Mesendoderm (in vitro differentiated cells): ENCODE measurements at places on chromosomes 16 and 17.
A peak's percentile ranks its signal among the peaks of the same experiment; 100 is the strongest.

DNA sequence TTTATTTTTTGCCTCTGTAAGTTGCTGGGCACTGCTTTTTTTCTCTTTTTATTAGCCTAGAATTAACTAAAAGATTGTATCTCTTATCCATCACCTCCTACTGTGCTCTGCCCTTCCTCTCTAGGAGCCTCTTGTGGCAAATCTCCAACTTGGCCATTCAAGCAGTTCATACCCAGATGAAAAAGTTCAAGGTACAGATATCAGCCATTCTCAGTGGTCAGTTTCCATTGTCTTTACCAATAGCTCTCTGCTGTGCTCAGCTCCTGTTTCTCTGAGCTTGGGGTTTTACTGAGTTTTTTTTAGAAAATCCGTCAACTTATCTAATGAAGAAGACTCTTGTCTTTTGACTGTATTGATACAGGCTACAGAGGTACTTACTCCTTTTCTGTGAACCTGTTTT, 15.6 kb downstream of the MOSMO start:
- peak; percentile 69 for DNase-seq

- no peak for DNase-seq
Measured at GRCh38 chr17:49580055-49580721, 4.5 kb downstream of the NXPH3 start.

DNA sequence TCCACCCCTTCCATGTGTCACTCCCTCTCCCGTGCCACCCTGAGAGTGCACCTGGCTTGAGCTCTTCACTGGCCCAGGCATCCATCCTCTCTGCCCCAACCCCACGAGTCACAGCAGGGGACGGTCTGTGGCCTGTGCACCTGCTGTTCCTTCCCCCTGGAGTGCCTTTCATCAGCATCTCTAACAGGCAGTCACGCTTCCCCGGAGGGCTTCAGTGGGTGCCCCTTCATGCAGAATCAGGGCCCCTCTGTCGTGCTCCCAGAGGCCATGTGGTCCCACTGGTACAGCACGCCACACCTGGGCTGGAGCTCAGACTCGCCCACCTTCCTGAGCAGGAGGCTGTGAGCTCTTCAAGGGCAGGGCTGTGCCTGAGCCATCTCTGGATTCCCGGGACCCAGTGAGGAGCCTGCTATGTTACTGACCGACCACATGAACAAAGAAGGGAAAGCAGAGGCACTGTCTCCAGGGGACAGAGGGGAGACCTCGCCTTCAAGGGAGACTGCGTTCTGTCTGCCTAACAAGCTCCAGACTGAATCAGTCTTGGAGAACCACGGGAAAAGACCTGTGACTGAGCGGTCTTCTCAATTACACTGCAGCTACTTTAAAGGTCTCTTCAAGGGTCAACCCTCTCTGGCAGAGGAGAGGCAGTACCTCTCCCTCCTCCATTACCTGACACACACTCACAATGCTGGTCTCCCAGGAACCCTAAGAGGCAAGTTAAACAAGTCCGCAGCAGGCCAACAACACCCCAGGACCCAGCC, 78.8 kb upstream of the DOC2B start:
- no peak for DNase-seq

DNA sequence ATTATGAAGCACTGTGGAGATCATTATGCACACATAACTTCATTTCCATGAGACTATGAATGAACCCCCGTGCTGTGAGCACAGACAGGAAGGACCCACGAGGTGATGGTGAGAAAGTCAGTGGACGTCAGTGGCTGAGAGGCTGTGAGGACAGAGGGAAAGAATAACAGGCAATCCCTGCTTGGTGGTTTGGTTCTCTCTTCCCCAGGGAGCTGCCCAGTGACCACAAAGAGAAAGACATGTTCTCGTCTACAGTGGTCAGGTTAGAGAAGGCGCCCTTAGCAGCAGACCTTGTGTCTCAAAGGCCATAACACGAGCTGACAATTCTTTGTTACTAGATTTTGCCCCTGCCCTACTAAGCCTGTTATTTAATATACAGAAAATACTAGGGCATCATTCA, 609.2 kb downstream of the TOX3 start:
- DNase-seq = no peak

GRCh38 chr17:41178843-41179616, 1.0 kb upstream of the KRTAP4-2 start:
- DNase-seq = no peak

GRCh38 chr16:26668026-26668425, 398.7 kb upstream of the C16orf82 start:
- no peak for DNase-seq

GRCh38 chr17:35684055-35684802, 47.2 kb upstream of the RASL10B start:
- DNase-seq = peak; percentile 87

- no peak for DNase-seq
Measured at GRCh38 chr16:72464597-72465368, 292.8 kb upstream of the PMFBP1 start.

GRCh38 chr16:85645021-85645589, 32.0 kb downstream of the GSE1 start:
- DNase-seq = no peak

GRCh38 chr16:14196011-14196410, 124.9 kb downstream of the MRTFB start:
- peak; percentile 13 for DNase-seq

DNA sequence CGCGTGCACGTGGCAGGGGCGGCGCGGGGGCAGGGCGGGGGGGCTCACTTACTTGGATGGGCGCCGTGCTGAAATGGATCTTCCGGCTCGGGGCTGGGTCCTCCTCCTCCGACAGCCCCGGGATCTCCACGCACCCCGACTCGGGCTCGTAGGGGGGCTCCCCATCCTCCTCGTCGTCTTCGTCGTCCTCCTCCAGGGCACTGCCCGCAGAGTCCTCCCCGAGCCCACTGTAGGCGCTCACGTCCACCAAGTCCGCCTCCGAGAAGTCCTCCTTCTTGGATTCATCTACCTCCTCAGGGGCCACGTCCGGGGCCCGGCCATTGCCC, 1.4 kb downstream of the PPP1R9B start:
- no peak for DNase-seq

DNA sequence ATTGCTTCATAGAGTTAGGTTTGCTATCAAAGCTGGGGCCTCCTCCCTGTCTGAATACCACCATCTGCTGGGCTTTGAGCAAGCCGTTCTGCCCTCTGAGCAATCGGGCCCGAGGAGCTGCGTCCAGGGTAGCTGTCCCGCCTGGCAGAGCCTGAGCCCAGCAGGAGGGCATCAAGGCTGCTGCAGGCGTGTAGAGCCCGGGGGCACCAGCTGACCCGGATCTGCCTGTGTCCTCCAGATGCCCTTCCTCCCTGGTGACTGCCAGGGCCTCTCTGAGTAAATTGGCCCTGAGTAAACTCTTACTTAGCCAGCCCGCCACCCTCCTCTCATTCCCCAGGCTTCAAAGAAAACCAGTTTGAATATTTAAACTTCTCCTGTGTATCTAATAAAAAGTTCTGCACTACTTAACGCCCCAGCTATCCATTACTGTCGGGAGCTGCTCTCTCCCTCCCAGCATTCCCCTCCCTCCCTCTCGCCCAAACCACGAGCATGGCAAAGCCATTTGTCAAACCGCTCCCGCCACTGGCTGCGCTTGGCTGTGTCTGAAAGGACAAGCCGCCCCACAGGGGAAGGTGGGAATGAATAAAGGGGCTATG, 16.4 kb downstream of the CDK5RAP3 start:
- peak; percentile 38 for DNase-seq

- no peak for DNase-seq
Measured at GRCh38 chr16:11498683-11499082, 88.0 kb downstream of the LITAF start.
